ENCODE measurements at places on chromosomes 1 and 21.
A peak's percentile ranks its signal among the peaks of the same experiment; 100 is the strongest.

DNA sequence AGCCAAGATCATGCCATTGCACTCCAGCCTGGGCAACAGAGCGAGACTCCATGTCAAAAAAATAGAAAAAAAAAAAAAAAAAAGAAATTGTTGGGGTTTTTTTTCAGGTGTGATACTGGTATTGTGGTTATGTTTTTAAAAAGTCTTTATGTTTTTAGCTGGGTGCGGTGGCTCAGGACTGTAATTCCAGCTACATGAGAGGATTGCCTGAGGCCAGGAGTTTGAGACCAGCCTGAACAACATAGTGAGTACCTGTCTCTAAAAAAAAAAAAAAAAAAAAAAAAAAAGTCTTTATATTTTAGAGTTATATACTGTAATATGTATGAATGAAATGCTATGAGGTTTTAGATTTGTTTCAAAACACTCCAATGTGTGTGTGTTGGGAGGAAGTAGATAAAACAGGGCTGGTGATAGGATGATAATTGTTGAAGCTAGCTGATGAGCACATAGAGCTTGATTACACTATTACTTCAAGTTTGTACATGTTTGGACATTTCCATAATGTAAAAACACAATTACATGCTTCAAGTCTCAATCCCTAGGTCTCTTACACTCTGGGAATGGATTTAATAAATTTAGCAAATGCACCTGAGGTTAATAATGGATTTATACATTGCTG, 30.2 kb upstream of the ATP5PO start:
- DNase-seq, result no peak

DNA sequence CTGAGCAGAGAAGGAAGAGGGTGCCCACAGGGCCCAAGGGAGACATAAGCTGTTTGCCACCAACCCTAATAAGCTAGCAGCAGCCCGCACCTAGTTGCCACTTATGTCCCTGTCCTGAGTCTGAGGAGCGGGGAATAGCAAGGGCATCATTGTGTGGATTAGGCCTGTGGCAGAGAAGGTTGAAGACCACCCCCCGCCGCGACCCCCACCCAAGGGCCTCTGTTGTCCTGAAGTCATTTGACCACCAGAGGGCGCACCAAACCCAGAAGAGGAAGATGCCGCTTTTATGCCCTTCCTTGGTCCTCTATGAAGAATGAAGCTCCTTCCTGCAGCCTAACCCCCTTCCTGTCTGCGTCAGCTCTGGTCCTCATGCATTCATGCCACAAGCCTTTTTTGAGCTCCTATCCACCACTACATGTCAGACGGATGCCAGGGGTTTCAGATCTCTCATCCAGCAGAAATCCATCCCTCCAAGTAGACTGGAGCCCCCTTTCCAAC, 16.6 kb downstream of the RHBG start:
- DNase-seq, result peak; percentile 70

DNA sequence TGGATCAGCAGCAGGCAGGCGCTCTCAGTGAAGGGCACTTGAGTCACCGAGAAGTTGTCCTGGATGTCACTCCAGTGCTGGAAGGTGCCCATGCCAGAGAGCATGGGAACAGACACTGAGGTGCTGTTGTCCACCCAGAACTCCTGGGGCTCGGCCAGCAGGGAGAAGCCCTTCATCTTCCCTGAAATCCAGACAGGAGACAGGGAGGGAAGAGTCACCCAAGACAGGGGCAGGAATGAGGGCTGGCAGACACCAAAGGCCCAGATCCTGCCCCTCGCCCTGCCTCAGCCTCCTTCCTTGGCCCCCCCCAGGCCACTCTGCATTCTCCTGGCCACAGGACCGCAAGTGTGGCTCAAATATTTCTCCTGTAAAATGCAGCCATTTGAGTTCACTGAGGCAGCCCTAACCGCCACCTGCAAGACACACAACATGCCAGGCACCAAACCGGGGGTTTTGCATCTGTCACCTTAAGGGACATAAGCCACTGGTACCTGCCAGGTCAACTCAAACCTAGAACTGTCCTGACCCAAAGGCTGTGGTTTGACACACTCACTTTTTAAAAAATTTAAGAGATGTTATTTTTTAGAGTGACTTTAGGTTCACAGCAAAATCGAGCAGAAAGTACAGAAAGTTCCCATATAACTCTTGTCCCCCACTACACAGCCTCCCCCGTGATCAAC, 7.8 kb downstream of the AGT start:
- no peak for DNase-seq

DNA sequence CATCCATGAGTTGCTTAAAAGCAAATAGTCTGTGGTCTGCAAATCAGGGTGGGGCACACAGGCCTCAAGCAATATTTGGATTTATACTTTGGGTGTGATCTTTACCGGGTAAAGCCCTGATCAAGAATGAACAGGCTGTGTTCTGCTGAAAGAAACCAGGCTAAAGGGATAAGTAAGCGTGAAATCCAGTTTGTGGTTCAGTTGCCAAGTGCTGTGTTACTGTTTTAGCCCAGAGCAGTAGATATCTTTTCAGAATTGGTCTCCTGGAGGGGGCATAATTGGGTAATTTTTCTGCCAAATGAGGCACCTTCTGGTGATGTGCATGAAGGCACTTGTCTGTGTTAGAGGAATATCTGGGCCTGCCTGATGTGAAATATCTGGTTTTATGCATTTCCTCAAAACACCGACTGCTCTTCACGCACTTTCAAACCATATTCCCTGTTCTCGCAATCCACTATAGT, 21.4 kb downstream of the AIM2 start:
- DNase-seq, result no peak

GRCh38 chr1:154751690-154752089, 118.4 kb downstream of the KCNN3 start:
- DNase-seq, result no peak

DNA sequence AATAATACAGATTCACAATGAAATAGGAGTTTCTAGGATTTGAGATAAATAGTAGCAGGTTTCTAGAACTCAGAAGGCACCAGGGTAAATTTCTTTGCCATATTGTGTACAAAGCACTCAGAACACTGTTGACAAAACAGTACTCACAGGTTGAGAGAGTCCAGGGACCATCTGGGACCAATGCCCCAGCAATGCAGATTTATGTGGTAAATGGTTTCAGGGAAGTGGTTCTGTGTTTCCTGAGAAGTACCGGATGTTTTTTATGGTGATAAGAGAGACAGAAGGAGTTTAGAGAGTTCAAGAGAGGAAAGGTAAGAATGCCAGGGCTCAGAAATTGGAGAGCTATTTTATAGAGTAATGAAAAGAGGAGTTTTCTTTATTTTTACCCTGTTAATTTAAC, 29.6 kb upstream of the DIPK1A start:
- DNase-seq, result no peak

DNA sequence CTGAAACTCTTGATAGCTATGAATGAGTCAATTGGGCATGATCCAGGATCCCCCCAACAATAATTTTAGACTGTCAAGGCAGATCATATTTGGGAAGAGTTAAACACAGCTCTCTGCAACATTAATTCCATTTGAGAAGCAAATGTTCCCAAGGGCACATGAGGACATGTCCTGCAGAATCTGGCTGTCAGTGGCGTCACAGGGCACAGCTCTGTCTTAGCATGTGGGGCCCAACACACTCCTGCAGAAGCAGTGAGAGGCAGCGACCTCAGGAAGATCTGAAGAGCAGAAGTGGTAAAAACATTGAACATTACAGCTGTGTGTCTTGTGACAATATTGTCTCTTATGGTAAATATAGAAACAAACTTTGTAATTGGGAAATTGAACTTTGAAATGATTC, 197.1 kb upstream of the PBX1 start:
- DNase-seq, result no peak

DNA sequence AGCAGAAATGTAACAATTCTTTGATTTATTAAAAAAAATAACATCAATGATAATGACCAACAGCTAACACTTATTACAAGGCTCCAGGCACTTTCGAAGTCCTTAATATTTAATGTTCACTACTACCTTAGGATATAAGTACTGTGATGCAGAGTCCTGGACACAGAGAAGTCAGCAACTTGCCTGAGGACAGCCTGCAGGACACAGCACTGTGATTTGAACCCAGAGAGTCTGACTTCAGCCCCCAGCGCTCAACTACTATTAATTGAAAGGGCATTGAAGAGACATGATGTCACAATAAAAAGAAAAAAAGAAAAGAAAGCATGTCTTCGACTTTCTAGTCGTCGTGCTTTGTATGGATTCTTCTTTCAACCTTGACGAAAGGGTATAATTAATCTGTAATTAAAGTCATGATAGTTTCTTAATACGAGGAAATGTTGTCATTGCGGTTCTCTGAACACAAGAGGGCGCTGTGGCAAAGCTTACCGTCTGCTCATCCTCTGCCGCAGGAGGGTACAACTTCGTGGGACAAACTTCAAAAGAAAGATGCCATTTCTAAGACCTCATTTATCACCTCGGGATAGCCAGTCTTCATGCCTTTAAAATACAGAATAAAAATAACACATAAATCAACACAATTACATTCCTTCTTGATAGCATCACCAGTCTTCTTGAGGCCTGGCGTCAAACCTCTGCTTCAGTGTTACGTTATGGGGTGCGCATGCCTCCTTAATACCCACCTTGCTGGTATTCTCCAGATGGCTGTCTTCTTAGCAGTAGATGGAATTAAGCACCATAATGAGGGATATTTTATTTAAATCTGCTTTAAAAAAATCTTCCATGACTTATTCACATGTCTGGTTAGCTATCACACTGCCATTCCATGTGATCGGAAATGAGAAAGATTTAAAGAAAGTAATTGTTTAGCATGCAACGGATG, 240.1 kb downstream of the DISC1 start:
- peak; percentile 78 for DNase-seq

GRCh38 chr1:902802-903201, 20.9 kb upstream of the SAMD11 start:
- no peak for DNase-seq

DNA sequence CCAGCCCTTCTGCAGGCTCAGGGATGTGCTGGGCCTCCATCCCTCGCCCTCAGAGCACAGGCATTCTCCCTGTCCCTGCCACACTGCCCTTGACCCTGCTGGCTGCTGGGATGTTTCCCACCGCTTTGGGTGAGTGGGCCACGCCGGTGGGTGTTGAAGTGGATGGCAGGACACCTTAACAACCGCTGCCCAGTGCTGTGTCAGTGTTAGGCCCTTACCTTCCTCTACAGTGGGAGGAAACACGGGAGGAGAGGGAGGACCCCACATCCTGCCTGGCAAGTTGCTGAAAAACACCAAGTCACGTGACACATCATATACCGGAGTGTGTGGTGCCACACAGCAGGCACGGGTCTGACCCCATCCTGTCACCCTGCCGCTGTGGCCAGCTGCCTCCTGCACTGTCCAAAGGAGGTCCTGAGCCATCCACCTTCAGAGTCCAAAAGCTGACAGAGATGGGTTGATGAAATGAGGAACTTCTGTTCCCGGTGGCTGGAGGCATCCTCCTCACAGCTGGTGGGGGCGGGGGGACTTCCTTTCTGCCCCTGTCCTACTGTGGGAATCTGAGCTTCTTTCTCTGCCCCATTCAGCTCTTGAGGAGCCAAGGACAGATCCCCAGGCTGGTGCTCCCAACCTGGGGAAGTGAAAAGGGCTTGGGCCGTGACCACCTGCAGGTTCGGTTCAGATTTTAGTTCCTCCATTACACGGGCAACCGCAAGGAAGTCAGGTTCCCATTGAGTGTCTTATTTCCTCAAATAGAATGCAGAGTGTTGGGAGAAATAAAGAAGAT, 3.2 kb upstream of the THEMIS2 start:
- DNase-seq, result no peak
